ENCODE measurements at places on chromosomes 12 and 14.

DNA sequence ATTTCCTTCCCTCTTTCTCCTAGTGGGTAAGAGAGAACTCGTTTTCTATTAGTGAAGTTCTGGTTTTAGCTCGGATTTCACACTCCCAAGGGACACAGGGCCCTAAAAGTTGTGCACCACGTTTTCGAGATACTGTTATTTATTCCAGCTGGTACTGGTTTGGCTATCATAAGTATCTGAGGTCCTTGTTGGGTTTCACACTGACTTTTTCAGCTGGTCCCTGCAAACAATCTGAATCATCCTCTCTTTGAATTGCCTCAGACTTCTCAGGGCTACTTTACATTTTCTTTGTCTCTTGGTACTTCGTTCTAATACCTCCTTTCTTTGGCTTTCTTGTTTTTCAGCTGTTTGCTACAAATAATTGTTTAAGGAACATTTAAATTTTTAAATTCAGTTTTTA, 75.7 kb downstream of the SCN8A start:
- no peak for DNase-seq

DNA sequence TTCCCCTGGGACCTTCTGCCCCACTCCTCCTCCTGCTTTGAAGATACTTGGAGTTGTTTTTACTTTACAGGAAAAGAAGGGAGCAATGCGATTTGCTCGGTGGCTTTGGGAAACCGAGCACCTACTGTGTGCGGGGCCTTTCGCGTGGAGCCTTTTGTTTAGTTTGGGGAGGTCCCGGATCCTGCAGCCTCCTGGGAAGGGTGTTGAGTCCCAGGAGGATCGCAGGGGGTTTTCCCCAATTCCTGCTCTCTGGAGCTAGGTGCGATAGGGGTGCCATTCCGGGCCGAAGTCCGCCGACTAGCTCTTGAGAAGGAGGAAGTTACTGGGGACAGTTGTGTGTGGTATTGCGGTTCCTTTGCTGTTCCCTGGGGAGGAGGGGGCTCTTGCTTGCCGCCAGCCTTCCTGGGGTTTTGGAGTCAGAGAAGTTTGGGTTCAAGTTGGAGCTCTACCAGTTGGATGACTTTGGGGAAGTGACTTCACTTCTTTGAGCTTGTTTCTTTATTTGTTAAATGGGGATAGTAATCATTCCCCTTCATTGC, 1.1 kb downstream of the BRI3BP start:
- no peak for DNase-seq

DNA sequence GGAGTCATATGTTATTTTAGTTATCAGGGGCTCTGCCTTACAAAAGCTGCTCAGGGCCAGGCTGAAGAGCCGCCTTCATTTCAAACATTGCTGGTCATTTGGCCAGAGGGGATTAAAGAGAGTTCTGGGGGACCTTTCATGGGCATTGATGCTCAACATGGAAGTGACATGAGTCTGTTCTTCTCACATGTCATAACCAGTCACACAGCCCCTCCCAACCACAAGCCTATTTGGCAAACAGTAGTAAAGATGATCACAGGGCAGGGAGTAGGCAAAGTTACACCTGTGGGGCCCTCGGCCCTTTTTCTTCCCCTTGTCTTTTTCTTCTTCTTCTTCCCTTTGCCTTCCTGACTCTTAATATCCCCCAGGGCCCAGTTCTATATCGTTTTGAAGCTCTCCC, 33.3 kb downstream of the CFAP54 start:
- DNase-seq = no peak

DNA sequence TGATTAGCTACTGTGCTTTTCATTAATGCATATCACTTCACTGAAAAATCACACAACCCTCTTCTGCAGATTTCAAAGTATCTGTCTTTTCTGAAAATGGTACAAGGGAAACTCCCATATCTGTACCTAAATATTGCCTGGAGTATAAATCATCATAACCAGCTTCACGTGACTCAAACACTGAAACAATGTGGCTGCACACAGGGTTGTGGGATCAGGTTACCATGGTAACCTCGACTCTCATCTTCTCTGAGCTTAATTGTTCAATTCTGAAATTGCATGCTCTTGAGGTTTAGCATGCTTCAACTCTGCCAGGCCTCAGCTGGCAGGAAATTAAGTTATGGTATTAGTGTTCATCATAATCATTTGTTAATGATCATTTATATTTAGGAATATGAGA, 77.5 kb upstream of the CPSF6 start:
- no peak for DNase-seq

- no peak for DNase-seq
Measured at GRCh38 chr12:105369014-105369413, 38.5 kb downstream of the C12orf75 start.

GRCh38 chr12:43210485-43211192, 341.4 kb downstream of the ADAMTS20 start:
- no peak for DNase-seq

DNA sequence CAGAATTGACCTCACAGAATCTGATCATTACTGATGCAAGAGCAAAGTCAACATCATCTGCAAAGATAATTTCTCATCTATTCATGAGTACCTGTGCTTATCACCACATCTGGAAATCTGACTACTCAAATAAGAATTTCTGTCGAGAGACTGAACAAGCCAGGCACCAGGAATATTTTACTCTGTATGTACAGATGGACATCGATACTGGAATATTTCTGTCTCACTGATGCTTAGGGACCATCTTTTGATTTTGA, 105.2 kb downstream of the BICD1 start:
- no peak for DNase-seq

GRCh38 chr12:6944381-6945186, 762 bp downstream of the C12orf57 start:
- peak; percentile 89 for DNase-seq

- DNase-seq = no peak
Measured at GRCh38 chr12:98475565-98475908, 39.9 kb upstream of the TMPO start.

DNA sequence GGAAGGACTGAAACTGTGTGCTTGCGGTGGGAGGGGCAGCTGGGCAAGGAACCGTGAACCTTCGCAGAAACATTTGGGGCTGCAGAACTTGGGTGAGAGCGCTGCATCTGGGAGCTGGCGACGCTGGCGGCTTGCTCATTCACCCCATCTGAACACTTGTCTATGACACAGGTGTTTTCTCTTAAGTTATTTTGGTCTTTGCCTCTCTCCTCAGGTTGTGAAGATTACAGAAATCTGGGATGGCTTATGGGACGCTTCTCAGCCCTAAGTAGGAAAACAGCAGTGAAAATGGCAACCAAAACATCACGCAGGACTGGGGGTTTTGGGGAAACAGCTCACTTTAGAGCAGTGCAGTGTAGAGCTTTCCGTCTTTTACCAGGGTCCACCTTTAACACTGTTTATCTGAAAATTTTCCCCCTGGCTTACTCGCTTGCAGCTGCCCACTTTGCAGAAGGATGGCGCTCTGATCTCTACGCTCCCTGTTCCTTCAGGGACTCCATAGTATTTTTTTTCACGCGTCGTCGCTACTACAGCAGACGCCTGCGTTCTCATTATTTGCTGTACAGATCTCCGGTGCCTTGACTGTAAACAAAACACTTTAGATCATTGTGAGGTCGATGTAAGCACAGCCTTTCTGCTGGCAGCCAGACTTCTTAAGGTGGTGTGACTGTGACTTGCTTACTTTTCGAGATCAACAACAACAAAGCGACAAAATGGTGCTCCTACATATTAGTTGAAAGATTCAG, 2.7 kb upstream of the CDKN1B start:
- no peak for DNase-seq

DNA sequence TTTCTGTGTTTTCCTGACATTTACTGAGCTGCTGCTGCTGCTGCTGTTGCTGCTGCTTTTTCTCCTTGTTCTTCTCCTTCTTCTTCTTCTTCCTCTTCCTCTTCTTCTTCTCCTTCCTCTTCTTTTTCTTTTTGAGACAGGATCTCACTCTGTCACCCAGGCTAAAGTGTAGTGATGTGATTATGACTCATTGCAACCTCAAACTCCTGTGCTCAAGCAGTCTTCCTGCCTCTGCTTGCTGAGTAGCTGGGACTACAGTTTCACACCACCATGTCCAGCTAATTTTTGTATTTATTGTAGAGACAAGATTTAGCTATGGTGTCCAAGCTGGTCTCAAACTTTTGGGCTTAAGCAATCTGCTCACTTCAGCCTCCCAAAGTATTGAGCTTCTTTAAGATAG, 95.8 kb downstream of the TMTC3 start:
- no peak for DNase-seq

DNA sequence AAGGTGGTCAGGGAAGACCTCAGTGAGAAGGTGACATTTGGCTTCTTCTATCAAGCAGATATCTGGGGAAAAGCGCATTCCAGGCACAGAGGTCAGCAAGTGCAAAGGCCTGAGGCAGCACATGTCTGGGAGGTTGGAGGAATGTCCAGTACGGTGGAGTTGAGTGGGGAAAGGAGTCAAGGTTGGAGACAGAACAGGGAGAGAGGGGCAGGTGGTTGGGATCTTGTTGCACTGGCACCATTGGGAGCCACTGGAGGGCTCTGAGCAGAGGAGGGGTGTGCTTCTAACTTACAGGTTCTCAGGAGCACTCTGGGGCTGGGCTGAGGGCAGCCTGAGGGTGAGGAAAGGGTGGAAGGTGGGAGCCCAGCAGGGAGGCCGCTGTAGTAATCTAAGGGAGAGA, 52.1 kb downstream of the EID3 start:
- no peak for DNase-seq

DNA sequence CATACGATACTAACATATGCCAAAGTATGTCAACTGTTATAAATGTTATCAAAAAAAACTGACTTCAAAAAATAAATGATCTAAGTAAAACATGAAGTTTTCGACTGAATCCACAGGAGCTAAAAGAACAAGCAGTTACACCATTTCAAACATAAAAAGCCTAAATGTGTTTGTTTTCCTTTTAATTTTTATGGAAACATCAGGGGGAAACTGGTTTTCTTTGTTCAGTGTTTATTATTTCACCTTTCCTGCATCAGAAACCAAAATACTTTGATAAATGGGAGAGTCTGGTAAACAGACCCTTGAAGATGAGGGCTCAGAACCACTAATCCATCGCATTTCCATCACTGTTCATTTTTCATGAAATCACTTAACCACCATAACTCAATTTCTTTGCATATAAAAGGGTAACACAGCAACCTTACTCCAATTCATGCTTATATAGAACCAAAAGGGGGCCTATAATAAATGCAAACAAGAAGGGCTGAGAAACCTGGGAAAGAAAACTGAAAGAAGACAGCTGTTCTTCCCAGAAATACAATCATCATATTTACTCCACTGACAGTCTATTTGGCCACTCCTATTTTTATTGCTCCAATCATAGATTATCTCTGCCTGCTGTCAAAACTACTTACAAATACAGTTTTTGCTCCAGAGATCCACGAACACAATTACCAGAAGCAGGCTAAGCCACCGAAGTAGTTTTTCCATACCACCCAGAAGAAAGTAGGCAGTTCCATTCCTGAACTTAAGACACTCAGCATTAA, 17.0 kb downstream of the FGD6 start:
- DNase-seq = no peak

DNA sequence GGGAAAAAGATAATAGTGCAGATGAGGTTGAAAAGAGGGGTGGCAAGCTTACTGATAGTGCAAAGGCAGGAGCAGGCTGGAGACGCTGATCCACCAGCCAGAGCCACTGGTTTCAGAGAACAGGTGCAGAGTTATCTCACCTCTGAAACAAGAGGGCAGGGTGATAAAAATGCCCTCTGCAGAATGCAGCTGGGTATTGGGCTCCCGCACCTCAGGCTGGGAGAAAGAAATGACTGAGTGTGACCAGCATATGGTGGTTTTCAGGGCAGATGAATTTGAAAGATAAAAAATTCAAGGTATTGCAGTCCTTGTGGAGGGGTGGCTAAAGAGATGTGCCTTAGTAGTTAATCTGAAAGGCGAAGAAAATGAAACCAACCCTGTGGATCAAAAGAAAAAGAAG, 2.9 kb upstream of the TMEM30B start:
- no peak for DNase-seq

DNA sequence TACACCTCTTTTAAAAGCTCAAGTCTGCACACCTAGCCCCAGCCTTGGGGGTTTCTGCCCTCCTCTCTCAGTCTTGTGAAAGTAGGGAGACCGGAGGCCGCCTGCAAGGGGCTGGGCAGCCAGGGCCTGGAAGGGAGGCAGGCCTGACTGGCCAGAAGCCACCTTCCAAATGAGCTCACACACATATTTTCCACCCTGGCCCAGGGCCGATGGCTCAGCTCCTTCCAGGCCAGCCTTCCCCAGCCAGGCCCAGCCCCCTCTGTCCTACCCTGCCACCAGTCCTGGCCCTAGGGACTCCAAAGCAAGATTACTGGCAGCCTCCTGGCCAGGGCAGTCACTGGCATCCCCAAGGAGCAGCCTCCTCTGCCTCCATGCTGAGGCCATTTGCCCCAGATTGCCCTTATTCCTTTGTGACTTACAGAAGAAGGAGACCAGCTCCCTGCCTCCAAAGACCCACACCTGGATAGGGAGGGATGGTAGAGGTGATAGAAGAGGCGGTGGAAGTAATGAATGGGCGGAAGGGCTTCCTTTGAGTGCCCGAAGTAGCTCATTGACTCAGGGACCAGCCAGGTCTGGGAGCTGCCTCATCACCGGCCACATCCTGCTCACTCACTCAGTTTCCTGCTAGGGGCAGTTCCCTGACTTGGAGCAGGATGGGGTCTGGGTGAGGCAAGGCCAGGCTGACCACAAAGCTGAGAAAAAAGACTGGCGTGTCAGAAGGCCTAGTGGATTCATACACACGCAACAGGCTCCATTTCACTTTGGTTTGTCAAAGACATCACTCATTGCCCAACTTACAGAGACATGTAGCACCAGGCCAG, 14.8 kb downstream of the MMP14 start:
- no peak for DNase-seq

DNA sequence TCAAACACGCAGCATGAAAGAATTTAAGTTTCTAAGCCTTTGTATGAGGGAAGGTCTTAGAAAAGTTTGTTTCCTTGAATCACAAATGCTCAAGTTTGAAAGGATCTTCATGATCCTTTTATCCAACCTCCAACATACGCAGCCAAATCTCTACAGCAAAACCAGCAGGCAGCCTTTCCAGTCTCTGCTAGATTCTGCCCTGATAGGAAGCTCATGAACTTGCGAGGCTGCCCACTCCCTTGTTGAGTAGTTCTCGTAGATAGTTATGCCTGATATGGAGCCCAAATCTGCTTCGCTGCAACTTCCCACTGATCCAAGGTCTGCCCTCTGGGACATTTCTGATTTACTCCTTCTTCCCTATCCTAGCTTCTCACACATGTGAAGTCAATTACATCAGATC, 272.9 kb downstream of the EGLN3 start:
- DNase-seq = no peak

GRCh38 chr12:153080-153746, 60.7 kb downstream of the SLC6A12 start:
- peak; percentile 64 for DNase-seq

- DNase-seq = no peak
Measured at GRCh38 chr14:43479596-43480195, 1027.4 kb downstream of the FSCB start.

DNA sequence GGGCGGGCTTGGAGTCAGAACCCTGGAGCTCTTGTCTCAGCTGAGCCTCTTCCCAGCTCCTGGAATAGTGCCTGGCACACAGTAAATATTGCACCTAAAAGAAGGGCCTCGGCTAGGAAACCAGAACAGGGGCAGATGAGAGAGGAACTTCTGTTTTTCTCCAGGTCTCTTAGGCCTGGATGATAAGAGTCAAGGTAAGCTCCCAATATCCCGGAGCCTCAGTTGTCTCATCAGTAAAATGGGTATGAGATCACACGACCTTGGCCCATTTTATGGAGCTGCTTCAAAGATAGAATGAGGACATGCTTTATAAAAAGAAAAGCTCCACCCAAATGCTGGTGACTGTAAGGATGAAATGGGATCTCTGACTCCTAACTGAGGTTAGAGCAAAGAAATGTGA, 202.2 kb downstream of the TTC7B start:
- no peak for DNase-seq

Data from iPS DF 6.9 (cell line).